ENCODE measurements at places on chromosomes 3 and 15.

DNA sequence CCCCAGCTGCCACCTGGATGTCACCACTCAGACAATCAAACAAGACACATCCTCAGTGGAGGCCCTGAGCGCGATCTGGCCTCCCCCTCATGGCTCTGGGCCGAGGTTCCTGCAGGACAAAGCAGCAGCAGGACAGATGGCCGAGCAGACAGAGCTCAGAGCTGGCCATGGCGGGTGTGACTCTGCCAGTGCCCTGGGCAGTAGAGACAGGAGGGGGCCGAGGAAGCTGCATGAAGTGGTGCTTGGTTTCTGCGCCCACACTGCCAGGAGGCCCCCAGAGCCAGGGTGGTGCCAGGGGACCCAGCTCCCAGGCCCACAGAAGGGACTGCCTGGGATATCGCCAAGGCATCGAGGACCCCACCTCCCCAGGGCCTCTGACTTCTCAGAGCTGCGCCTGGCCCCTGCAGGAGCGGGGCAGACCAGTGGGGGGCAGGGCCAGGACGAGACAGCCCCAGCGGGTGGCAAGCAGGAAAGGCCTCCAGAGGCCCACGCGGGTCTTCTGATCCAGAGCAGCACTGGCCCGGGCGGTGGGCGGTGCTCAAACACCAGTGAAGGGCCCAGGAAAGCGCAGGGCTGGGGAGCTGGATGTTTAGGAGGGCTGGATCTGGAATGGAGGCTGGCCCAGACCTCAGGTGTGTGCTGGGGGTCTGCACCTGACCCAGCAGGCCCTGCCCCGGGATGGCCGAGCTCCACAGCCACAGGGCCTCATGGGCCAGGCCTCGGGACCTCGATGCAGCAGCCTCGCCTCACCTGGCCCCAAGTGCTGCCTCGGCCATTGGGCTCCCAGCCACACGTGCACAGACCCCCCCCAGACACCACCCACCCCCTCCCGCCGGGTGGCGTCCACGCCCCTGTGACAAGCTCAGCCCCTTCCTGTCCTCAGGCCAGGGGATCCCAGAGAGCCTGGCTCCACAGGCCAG lies 76.0 kb downstream of the GOLGA8G start:
- no peak for DNase-seq

GRCh38 chr3:175338775-175339535 lies 479.8 kb downstream of the NAALADL2 start:
- no peak for DNase-seq

- DNase-seq, result no peak
These were observed 8.3 kb downstream of the ARL13B start for GRCh38 chr3:93988283-93988682.

GRCh38 chr3:106247902-106248684 lies 379.3 kb upstream of the CBLB start:
- DNase-seq, result no peak

DNA sequence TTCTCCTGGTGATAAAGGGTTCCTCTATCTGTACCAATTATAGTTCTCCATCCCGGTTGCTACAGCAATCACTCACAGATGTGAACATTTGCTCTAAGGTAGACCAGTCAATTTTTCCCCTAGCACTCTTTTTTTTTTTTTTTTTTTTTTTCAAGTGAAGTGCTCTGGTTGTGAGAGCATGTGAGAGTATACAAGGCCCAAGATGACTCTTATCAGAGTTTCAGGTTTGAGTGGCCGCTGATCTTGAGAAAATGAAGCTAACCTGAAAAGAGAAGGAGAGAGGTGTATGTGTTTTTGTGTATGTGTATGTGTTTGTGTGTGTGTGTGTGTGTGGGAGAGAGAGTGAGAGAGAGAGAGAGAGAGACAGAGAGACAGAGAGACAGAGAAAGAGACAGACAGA lies 44.4 kb upstream of the OTOL1 start:
- no peak for DNase-seq

DNA sequence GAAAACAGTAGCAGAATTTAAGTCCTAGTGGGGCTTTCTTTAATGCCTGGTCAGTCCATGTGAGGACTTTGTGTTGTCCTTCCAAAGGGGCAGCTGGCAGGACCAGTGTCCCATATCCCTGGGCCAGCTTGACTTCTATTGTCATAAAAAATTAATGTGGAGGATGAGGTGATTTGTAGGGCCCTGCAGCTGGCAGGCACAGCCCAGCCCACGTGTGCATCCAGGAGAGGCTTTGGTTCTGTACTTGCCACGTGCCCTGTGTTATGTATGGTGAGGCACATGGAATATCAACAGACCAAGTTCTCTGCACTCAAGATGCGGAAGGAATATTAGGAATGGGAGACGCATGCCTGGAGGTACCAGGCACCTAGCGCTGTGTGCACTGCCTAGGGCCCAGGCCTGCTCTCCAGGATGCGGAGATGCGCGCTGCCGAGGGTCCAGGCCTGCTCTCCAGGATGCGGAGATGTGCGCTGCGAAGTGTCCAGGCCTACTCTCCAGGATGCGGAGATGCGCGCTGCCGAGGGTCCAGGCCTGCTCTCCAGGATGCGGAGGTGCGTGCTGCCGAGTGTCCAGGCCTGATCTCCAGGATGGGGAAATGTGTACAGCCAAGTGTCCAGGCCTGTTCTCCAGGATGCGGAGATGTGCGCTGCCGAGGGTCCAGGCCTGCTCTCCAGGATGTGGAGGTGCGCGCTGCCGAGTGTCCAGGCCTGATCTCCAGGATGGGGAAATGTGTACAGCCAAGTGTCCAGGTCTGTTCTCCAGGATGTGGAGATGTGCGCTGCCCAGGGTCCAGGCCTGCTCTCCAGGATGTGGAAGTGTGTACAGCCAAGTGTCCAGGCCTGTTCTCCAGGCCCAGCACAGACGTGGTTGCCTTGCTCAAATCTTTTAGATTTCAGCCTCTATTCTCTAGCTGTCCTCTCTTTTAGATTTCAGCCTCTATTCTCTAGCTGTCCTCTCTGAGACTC lies 183.3 kb upstream of the ROPN1 start:
- no peak for DNase-seq

DNA sequence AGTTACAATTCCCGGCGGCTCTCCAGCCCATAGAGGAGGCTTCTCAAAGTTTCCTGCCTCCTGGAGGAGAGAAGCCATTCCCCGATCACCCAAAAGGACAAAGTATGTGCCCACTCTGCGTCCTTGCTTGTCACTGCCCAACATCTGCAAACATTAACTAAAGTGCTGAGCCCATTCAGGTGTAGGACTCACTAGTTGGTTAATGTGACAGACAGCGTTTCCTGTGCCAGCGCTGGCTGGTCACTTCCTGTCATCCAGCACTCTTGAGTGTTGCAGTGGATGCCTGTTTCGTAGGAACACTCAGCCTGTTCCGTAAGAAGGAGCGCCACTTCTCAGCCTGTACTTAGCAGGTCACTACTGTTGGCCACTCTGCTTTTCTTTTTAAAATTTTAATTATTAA lies 100.3 kb downstream of the APBA2 start:
- no peak for DNase-seq

DNA sequence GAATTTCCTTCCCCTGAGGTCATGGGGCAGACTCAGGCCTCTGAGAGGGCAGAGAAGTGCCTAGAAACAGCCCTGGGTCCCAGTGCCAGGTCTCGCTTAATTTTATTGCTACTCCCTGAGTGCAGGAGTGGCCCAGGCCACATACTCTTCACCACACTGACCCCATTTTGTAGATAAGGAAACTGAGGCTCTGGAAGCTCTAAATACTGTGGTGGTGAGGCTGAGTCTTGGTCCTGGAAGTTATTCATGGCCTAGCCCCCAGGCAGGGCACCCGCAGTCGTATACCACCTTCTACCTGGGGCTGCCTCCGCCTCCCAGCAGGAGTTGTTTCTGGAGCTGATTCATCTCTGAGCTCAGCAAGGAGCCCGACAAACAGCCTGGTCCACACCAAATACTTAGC lies 9.8 kb downstream of the ATP2B2 start:
- no peak for DNase-seq

GRCh38 chr15:60486742-60487141 lies 7.8 kb upstream of the ICE2 start:
- DNase-seq, result no peak

GRCh38 chr3:69200384-69201068 lies 78.1 kb upstream of the LMOD3 start:
- no peak for DNase-seq

- no peak for DNase-seq
These were observed 40.3 kb downstream of the GNB4 start for GRCh38 chr3:179410999-179411398.

- DNase-seq, result no peak
These were observed 62.2 kb downstream of the ABTB1 start for GRCh38 chr3:127734754-127735473.

DNA sequence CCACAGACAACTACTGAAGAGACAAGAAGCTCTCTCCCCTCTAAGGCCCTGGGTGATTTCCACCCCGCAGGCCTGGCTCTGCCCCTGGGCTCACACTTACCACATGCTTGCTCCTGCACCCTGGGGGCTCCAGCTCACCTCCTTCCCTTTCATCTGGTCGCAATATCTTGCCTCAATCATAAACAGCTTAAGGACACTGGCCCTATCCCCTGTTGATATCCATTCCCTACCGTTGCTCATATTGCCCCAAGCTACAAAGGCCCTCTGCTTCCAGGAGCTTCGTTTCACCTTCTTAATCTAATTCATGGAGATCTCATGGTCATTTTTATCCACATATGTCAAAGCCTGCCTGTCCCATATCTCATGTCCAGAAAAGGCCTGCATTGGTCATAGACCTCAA lies 46.0 kb upstream of the TSEN2 start:
- no peak for DNase-seq

DNA sequence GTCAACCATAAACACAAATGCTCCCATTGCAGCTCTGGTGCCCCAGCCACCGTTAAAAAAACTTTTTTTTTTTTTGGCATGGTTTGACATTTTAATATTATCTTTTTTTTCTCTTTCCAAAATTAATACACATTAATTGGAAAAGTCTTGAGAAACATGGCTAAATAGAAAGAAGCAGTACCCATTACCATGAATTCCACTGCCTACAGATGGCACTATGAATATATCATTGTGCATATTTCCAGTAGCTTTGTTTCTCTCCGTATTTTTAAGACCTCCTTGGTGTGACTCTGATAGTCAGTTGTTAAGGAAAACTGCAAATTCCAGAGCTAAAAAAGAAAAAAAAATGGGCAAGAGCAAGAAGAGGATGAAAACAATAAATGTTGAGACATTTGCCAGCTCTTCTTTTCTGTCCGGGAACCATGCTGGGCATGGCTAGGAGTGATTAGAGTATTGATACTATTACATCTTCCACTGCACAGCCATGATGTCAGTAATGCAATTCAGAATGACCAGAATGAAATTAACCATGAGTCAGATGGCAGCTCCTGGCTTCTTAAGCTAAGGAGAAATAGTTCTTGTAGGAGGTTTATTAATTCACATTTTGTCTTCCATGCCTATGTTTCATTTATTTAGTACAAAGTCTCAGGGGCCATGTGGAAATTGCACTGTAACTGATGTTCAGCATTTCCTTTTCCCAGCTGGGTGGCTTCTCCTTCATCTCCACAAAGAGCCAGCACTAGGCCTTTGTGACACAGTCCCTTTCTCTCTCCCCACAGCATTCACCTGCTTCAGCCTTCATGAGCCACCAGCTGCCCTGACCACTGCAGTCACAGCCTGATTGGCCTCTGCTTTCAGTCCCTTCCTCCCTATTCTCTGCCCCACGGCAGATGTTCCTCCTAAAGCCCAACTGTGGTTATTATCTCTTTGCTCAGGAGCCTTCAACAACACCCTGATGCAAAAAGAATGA lies 31.8 kb downstream of the SLC7A14 start:
- no peak for DNase-seq

DNA sequence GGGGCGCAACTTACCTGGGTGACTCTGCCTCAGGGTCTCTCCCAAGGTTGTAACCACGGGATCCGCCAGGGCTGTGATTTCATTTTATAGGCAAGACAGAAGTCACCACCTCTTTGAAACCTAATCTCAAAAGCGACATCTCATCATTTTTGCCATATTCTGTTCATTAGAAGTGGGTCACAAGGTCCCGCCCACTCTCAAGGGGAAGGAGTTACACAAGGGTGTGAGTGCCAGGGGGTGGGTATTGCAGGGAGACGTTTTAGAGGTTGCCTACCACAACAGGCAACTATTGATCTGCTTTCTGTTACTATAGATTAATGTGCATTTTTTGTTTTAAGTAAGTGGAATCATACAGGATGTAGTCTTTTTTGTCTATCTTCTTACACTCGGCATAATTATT lies 56.6 kb upstream of the ADPGK start:
- DNase-seq, result no peak

DNA sequence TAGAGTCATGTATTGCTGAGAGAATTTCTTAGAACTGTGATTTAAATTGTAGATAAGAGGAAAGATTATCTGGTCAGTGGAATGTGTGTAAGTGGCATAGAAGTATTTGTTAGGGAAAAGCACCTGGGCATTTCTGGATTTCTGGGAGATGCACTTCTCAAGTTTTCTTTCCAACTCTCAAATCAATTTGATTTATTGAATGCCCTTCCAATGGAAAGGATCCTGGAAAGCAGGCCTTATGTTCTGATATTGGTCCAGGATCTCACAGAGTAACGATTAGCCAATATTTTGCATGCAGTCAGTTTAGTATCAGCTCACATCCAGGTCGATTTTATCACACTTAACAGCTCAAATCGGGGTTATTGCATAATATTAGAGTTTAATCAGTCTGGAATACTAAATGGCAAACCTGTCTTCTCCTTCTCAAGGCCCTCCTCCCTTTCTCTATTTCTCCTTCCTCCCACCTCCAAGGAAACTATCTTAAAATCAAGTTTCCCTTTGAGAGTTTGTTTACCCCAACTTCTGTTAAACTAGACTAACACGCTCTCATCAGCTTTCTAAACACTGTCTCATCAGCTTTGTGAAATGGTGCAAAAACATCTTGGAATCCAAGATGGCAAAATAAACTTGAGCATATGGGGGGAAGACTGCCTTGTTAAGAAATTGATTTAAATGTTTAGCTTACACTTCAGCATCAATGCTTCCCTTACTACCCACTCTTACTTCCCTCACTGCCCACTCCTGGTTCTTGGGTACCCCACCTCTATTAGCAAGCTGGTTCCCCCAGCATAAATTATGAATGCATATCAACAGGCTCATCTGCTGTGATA lies 9.5 kb downstream of the SOX2 start:
- DNase-seq, result no peak

- DNase-seq, result no peak
These were observed 190.7 kb upstream of the CNTN6 start for GRCh38 chr3:901953-902778.

- no peak for DNase-seq
These were observed 183.0 kb upstream of the THBS1 start for GRCh38 chr15:39397883-39398282.

Data from stimulated activated CD8-positive, alpha-beta memory T cell treated with anti-CD3 and anti-CD28 coated beads, Interleukin-15, amount 100 ng/mL, for 48 hours (primary cell).